IPS-NIHi11 (cell line): ENCODE measurements at places on chromosomes 16 and 17.

- no peak for DNase-seq
Measured at GRCh38 chr17:57117798-57118197, 32.8 kb downstream of the AKAP1 start.

GRCh38 chr17:207775-208174 lies 26.3 kb upstream of the DOC2B start:
- DNase-seq = no peak

GRCh38 chr16:72722552-72722951 lies 325.4 kb downstream of the ZFHX3 start:
- DNase-seq = peak; percentile 73

- DNase-seq = no peak
Measured at GRCh38 chr17:79602621-79603020, 8.2 kb downstream of the RBFOX3 start.

DNA sequence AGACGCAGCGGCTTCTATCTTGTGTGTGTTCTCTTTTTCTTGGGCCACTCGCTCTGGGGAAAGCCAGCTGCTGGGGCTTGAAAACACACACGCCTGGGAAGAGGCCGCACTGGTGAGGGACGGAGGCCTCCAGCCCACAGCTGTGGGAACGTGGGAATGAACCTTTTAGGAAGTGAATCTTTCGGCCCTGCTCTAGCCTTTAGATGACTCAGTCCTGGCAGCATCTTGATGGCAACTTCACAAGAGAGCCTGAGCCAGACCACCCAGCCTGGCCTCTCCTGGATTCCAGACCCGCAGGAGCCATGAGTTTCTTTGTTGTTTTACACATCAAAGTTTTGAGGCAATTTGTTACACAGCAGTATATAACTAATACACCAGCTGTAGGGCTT lies 2.2 kb upstream of the PDPK1 start:
- no peak for DNase-seq

- no peak for DNase-seq
Measured at GRCh38 chr16:46713634-46714033, 24.2 kb downstream of the ORC6 start.

DNA sequence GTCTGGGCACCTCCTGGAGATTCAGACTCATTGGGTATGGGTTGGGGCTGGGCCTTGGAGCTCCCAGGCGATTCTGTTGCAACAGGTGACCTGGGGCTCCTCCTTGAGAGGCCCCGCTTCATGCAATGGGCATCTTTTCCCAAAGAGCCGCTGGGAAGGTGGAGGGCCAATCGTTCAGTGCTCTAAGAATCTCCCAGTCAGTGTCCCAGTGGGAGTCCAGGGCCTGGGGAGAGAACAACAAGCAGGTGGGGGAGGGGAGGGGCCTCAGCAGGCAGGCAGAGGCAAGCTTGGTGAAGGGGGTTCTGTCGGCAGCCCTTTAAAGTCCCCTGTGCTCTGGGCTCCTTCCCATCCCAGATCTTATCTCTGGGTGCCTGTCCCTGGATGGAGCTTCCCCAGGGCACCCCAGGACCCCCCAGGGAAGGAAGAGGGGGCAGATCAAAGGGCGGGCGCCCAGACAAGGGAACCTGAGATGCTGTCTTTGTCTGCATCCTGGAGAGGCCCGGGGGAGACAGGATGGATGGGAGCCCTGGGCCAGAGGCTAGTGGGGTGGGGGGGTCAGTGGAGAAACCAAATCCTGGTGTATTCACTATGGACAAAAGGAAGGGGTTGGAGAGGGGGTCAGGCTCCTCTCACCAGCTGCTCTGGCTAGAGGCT lies 30.5 kb upstream of the NXPH3 start:
- no peak for DNase-seq

- DNase-seq = no peak
Measured at GRCh38 chr16:69763599-69763942, 1.4 kb downstream of the WWP2 start.

DNA sequence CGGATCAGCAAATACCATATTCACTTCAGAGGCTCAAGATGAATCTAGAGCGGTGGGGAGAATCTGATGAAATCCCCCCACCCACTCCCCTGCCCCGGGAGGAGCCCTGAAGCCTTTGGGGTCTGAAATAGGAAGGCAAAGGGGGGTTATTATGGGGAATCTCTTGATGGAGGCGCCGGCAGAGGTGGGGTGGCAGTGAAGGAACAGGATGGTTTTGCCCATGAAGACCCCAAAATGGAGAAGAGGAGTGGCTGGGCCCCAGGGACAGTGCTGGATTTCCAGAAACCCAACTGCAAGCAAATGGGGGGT lies 637 bp downstream of the WNT3 start:
- DNase-seq = no peak

- DNase-seq = no peak
Measured at GRCh38 chr17:16513873-16514272, 21.9 kb upstream of the LRRC75A start.

DNA sequence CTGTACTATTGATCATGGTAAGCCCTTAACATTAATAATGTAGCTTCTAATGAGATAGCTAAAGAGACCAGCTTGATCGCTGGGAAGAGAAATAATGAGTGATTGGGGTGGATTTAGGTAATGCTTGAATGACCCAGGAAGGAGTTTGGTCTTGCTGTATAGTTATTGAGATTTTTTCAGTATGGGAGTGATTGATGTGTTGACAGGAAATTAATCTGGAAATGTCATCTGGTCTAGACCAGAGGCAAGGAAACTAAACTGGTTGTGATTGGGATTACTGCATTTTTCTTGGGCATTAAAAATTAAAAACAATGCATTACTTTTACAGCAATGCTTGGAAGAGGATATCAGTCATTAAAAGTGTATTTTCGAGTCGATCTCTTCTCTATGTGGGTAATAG lies 11.8 kb downstream of the TEFM start:
- no peak for DNase-seq

DNA sequence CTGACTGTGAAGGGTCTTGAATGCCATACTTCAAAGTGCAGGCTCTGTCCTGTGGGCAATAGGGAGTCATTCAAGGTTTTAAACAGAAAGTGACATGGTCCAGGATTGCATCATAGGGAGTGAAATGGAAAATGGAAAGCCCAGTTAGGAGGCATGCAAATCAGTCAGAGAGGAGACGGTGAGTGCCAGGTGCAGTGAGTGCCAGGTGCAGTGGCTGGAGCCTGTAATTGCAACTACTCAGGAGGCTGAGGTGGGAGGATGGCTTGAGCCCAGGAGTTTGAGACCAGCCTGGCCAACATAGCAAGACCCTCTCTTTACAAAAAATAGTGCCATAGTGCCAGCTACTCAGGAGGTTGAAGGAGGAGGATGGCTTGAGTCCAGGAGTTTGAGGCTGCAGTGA lies 35.2 kb upstream of the SIAH1 start:
- no peak for DNase-seq

GRCh38 chr16:86377251-86378022 lies 132.9 kb upstream of the FOXF1 start:
- no peak for DNase-seq

DNA sequence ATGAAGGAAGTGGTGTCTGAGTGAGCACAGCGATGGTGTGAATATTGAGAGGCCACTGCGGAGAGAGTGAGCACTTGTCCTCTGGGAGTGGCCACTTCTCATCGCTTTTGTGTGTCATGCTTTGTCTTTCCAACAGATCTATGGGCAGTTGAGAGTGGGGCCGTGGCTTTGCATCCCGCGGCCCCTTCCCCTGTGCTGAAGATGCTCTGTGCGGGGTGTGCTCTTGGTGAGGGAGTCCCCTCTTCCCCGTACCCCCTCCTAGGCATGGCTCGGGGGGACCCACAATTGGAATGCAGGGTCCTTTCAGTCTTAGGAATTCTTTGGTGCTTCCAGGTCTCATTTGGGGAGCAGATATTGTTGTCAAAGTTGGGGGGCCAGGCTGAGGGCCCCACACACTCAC lies 197.3 kb upstream of the WSCD1 start:
- no peak for DNase-seq

DNA sequence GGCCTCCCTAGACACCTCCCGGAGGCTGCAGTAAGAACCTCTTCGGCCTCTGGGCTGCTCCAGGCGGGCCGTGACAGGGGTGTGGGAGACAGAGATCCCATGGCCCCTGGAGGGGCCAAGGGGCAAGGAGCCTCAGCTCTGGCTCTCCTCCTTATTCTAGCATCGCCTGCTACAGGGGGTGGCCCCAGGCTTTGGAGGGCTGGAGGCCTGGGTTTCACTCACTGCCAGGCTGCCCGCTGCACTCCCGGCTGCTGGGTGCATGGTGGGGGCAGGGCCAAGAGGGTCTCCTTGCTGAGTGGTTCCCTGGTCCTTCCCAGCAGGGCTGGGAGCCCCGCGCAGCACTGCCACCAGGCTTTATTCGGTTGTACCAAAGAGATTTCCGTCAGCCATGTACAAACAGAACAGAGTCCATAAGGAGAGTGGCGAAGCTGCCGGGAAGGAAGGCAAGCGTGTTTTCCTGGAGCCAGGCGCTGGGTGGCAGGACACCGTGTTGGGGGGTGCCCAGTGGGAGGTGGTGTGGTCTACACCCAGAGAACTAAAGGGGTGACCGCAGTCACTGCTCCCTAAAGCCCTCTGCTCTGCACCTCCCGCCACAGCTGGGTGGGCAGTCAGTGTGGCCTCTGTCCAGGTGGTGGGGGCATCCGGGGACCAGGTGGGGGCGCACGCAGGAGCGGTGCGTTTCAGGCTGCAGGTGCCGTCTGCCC lies 2.0 kb downstream of the NPB start:
- DNase-seq = no peak

DNA sequence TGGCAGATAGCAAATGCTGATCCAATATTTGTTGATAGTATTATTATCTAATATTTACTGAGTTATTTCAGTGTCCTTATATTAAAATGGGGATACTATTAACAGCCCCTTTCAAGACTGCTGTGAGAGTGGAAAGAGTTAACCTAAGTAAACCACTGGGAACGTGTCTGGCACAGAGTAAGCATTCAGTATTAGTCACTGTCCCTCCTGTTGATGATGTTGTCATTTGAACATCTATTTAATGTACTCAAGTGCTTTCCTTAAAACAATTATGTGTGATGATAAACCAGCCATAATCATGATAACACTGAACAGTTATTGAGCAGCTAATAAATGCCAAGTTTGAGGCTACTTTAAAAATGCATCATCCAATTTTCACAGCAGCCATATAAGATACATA lies 135.7 kb upstream of the XYLT1 start:
- DNase-seq = no peak

- DNase-seq = peak; percentile 41
Measured at GRCh38 chr16:85541980-85542900, 70.9 kb upstream of the GSE1 start.

DNA sequence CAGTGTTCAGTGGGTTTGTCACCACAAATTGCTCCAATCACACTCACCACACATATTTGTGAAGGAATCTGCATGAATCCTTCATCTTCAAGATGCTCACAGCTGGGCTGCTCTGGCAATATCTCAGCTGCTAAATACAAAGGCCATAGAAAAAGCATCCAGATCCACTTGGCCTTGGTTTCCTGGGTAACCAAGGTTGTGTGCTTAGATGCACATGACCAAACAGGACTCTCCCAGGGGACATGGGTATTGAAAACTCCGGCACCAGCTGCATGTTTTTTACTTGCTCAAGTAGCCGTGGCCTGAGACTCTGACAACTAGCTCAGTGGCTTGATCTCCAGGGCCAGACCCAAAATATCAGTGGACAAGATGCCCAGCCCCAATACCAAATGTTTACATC lies 131.3 kb downstream of the CBLN1 start:
- no peak for DNase-seq

DNA sequence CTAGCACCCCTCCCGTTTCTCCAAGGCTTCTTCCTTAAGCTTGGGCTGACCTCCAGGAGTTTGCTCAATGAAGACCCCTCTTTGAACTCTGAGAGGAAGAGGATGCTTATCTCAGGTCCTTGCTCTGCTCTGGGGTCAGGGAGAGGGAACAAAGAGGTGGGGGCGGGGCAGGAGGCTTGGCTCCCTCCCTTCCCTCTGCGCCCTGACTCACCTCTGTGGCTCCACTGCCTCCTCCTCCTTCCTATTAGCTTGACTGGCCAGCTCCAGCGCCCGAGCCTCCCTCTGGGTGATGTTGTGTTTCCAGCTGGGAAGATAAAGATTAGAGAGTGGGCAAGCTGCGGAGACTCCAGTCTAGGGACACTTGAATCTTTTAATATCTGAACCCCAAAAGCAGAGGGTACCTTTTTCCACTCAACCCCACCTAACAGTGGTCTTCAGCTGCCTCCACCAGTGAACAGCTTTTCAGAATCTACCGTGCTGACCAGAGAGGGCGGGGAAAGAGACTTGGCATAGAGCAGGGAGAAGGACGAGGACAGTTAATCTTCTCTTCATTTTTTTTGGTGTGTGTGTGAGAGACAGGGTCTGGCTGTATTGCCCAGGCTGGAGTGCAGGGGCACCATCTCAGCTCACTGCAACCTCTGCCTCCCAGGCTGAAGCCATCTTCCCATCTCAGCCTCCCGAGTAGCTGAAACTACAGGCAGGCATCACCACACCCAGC lies 6.7 kb downstream of the GIP start:
- peak; percentile 68 for DNase-seq

DNA sequence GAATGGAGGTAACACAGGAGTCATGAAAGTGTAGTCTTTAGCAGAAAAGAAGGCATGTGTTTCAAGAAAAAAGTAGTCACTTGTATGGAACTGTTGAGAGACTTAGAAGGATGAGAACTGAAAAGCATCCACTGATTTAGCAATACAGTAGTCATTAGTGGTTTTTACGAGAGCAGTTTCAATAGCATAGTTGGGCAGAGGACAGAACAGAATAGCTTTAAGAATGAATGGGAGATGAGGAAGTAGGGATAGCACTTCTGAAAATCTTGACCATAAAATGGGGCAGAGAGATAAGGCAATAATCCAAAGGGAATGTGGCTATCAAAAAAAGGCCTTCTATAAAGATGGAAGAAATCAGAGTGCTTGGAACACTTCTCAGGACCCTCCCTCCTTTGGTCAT lies 64.8 kb upstream of the C17orf78 start:
- no peak for DNase-seq

GRCh38 chr16:88758227-88758943 lies 26.6 kb downstream of the PIEZO1 start:
- no peak for DNase-seq

DNA sequence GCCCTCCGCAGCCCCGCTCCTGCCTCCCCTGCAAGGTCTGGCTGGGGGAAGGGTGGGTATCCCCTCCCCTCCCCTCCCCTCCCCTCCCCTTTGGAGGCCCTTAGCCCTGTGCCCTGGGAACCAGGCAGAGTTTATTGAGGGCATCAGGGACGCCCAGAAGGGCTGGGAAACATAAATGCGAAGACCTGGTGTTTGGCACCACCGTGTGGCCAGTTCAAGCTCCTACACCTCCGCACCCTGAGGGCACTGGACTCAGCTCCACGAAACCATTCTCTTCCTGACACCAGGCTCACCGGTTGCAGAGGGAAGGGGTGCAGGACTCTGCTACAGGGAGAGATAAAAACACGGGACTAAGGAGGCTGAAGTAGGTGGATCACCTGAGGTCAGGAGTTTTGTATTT lies 1.0 kb upstream of the AIPL1 start:
- DNase-seq = peak; percentile 87

GRCh38 chr16:79740252-79740651 lies 139.7 kb upstream of the MAF start:
- DNase-seq = no peak

DNA sequence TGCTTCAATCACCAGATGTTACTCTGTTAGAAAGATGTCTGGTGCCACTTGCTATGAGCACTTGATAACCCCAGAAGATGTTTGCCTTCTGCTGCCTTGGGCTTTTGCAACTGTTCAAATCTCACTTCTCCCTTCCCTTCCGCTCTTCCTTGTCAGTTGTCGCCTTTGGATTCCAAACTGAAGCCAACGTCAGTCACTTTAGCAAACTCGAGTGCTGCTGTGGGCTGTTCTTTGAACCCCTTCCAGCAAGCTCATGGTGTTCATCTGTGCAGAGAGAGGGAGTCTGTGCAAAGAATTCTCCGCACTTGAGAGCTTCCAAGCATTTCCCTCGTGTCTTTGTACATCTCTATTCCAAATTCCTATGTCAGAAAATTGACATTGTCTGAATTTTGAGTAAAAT lies 879.4 kb downstream of the CDH11 start:
- no peak for DNase-seq
